ENCODE measurements at places on chromosomes 1 and 21. TPM values are rescaled to one million over a fixed set of nuclear protein-coding genes. Genes with fewer than 3 reads are reported as not detected.

VAV3 gene
- total RNA-seq = 3.1 TPM

EPHA8 gene
- total RNA-seq = not detected

GREM2 gene
- not detected for total RNA-seq

TFF2 gene
- not detected for total RNA-seq

TMEM63A gene
- 97.9 TPM for total RNA-seq

SLC26A9 gene
- not detected for total RNA-seq

RIMKLA gene
- 1.2 TPM for total RNA-seq
